ENCODE measurements at places on chromosomes 6 and 20.

- DNase-seq: no peak
Measured at GRCh38 chr6:112337209-112337638, 9.9 kb upstream of the RFPL4B start.

DNA sequence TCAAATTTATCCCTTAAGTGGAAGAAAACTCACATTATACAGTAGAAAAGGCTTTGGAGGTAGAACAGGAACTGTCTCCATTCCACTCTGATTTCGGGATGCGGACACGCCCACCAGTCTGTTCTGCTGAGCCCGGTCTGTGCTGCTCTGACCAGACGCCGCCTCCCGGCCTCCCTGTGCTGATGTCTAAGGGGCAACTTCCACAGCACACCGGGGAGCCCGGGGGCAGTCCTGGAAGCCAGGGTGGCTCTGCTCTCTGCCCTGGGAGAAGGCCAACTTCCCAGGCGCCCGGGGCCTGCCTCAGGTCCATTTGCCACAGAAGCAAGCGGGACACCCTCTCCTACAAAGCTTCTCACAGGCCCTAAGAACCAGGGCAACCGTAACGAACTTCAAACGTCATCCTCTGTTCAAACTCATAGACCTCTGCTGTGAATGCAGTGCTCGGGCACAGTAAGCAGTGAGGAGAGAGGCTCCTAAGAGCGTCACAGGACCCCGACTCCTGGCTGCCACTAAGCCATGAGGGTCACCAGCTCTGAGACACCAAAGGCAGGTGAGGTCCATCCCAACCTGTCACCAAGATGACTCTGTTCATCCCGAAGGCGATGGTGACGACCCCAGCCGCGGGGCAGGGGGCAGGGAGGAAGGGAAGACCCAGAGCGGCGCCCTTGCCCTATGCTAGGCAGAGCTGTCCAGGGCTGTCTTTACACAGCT is 5.6 kb downstream of the TAF4 start:
- no peak for DNase-seq

GRCh38 chr20:61926253-61926613 is 139.4 kb downstream of the TAF4 start:
- DNase-seq: no peak

DNA sequence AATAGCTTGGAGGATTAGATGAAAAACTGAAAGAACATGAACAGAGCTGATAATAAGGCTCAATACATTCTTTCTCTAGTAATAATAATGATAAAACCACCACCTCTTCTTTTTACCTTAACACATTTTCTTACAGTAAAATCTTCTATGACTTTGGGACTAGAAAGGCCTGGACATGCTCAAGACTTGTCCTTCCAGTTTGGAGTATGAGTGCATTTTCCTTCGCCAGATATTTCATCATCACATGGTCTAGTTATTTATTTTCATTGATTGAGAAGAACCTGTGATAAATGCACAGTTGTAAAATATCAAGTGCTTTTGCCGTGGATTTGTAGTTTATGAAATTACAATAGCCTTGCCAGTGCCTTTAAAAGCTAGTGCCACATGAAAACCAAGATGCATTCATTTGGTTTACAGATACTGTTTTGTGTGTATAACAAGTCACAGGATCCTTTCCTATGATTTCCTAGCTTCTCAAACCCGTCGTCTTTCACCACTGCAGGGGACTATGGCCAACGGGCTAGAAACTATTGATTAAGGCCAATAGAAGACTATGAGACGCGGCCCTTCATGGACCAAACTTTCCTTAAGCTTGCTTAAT is 200.2 kb upstream of the ZNF217 start:
- no peak for DNase-seq
